ENCODE measurements at places on chromosomes 2 and 18.

GRCh38 chr2:20585710-20586594 is 64.9 kb downstream of the HS1BP3 start:
- DNase-seq: no peak

GRCh38 chr18:47993409-47993808 is 63.0 kb upstream of the SMAD2 start:
- DNase-seq: no peak

GRCh38 chr2:121333231-121333630 is 48.2 kb upstream of the TFCP2L1 start:
- DNase-seq: no peak

GRCh38 chr18:55737781-55738468 is 149.9 kb upstream of the TCF4 start:
- no peak for DNase-seq

- no peak for DNase-seq
Observed at GRCh38 chr2:33073018-33073417, 126.3 kb downstream of the LTBP1 start.

DNA sequence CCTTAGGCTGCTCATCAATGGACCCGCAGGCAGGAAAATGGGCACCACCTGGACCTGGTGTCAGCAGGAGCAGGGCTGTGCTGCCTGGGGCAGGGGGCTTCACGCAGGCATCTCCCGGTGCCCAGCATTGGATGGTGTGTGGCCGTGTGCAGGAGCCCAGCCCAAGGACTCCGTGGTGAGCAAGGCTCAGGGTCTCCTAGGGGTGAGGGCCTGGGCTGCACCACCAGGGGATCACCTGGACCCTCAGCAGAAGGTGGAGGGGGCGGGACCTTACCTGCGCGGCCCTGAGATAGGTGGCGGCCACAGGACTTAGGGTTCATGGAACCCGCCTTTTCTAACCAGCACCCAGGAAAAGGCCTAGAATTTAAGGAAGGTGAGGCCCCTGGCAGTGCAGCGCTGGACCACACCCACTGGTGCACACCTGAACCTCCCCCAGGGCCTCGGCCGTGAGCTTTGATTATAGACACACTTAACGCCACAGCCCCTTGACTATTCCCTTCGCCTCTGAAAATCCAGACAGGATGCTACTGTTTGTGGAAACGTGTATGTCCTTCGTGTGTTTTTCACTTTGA is 89.0 kb downstream of the TMEM18 start:
- DNase-seq: no peak

- DNase-seq: no peak
Observed at GRCh38 chr2:15721411-15722067, 129.9 kb downstream of the DDX1 start.

GRCh38 chr2:238875101-238875470 is 27.2 kb downstream of the TWIST2 start:
- no peak for DNase-seq

GRCh38 chr2:134041877-134042276 is 212.0 kb upstream of the MGAT5 start:
- no peak for DNase-seq

DNA sequence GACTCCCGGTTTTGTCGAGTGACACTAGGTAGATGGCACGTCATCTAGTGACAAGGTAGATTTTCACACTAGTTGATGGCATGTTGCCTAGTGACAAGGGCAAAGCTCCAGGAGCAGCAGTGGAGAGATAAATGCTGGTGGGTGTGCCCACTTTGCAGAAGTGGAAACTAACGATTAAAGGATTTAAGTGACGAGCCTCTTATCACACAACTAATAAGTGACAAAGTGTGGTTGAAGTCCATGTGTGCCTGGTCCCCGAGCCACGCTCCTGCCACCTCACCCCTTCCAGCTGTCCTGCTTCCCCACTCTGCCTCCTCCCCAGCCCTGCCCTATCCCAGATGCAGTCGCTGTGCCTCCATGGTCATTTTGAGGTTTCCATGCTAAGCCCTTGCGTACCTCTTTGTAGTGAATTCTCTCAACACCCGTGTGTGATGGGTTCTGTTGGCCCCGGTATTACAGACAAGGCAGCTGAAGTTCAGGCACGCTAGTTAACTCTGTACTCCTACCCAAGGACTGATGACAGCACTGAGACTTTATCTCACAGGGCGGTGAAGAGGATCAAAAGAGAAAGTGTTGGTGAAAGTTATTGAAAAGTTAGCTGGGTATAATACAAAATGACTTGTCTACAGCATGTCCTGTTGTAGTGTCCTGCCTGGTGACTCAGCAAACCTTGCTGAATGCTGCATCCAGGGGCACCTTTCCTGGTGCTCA is 113.4 kb upstream of the GLI2 start:
- no peak for DNase-seq

GRCh38 chr18:63213331-63213900 is 106.2 kb downstream of the BCL2 start:
- no peak for DNase-seq

DNA sequence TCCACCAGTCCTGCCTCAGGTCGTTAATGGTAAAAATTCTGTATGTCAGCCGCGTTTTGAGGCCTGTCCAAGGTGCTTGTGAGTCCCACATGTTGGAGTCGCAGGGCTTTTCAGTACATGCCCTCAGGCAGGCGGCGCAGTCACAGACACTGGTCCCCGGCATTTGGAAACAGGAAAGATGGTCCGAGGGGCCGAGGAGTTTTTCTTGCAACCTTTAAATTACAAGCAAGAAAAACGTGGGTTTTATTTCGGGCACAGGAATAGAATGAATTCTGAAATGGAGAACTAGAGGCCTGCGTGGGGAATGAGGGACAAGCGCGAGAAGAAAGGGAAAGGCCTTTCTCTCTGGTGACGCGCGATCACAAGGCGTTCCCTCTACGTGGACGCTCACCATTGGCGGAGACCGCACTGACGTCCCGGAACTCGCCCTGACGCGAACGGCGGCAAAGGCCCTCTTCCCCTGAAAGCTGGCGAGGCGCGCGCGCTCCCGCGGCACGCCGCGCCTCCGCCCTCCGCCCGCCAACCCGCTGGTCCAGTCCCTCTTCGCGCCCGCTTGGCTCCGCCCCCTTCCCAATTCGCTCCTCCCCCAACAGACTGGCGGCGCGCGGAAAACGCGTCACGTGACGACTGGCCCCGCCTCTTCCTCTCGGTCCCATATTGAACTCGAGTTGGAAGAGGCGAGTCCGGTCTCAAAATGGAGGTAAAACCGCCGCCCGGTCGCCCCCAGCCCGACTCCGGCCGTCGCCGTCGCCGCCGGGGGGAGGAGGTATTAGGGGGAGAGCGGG is at the start of gene HNRNPA3:
HNRNPA3 (plus strand) TSS at position 689 of the 785 bp plus-strand sequence; CDS start at position 695, 6 bp downstream.
- peak; percentile 100 for DNase-seq

- DNase-seq: no peak
Observed at GRCh38 chr2:26555246-26556133, 77.6 kb upstream of the OTOF start.
